ENCODE measurements at places on chromosomes 6 and 20. TPM values are rescaled to one million over a fixed set of nuclear protein-coding genes. Genes with fewer than 3 reads are reported as not detected.

Gene HM13
- total RNA-seq = 186 TPM

Gene OOEP
- not detected for total RNA-seq

Gene CST5
- not detected for total RNA-seq

DNA sequence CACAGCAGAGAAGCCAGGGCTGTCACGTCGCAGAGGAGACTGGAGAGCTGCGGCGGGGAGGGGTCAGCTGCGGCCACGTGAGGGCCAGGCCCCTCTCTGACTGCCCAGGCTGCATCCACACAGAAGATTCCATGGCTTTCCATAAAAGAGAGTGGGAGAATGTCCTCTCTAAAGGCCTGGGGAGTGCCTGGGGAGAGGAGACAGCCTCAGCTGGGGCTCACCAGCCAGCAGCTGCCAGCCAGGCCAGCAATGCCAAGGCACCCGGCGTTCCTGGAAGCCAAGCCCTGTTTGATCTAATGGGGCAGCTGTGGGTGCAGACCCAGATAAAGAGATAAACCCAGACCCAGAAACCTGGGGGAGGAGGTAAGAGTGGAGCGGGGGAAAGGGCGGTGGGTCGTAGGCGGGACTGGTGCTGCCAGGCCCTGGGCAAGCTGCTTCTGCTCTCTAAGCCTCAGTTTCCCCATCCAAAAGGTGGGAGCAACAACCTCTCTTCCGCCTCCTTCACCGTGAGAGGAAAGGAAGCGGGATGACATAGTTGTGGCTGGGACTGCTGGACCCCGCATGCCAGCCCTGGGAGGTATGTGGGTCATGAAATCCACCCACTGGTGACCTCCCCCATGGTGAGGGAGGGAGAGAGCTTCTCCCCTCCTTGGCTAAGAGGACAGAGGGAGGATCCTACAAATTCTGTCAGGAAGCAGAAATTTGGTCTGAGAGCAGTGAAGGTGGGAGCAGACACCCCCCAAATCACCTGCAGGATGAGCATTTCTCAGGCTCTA lies 3.1 kb upstream of the OSBPL2 start:
- no peak for DNase-seq

DNA sequence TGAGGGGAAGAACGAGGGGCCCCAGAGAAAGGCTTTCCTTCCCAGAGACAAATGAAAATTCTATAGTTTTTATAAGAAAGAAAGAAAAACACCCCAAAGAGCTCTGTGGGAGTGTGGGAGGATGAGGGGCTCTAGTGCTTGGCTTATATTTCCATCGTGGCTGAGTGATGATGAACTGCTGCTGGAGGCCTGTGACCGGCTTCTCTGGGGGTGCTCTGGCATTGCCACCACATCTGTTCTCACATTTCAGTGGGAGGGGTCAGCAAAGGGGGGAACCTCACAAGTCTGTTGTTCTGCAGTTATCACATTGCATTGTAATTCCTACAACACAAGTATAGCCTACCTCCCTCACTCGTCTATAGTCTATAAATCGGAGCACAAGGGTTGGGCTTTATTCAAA lies 67.6 kb upstream of the BACH2 start:
- no peak for DNase-seq

DNA sequence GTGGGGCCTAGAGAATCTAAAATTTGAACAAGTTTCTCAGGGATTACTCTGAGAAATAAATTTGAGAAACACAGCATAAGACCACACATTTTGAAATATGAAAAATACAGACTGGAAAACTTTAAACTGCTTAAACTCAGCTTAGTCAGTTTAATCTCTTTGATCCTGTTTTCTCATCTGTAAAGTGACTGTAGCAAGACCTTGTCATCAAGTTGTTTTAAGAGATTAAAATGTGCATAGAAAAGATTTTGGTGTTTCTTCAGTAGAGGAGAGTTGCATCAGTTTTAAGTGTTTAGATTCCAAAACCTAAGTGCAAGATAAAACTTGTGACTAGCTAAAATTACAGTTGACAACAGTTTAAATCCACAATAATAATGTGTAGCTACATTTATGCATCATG lies 8.1 kb upstream of the BCKDHB start:
- DNase-seq = no peak

GRCh38 chr6:138383776-138384175 lies 6.1 kb downstream of the SMIM28 start:
- no peak for DNase-seq

DNA sequence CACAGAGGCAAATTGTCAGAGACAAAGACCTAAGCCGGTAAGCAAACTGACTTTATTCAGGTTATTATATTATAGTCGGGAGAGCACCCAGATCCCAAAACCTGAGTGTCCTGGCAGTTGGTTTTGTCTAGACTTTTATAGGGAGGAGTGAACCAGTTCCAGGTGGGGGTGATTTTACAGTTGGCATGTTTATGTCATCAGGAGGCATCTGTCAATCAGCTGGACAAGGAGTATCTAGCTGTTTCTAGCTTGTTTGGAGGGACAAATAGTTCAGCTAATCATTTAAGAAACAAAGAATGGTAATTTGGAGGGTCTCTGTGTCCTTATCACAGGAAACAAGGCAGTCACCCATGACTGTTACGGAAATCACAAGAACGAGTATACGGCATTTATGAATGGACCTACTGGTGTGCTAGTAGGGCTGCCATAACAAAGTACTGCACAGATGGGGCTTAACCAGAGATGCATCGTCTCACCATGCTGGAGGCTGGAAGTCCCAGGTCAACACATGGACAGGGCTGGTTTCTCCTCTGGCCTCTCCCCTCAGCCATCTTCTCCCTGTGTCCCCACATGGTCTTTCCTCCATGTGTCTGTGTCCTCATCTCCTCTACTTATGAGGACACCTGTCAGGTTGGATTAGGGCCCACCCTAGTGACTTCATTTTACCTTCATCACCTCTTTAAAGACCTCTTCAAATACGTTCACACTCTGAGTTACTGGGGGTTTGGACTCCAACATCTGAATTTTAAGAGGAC lies 122.7 kb downstream of the LY86 start:
- no peak for DNase-seq

- no peak for DNase-seq
Observed at GRCh38 chr6:54632984-54633565, 213.5 kb upstream of the FAM83B start.

- no peak for DNase-seq
Observed at GRCh38 chr6:16914184-16914583, 152.9 kb upstream of the ATXN1 start.

DNA sequence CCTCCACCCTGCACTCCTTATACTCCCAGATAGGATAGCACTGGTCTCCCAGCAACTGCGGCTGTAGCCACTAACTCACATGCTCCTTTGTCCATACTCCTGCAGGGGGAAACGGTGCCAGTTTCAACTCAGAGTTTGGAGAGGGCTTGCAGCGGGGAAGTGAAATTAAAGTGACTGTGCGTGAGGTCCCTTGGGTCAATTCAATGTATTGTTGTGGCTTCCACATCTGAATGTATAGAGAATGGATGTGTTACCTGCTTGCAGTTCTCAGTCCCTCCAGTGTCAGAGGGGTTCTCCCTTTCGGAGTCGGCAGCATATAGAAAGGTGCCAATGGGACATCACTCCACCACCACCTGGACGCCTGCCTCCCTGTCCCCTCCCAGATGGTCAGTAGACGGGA lies 93.6 kb upstream of the CNKSR3 start:
- DNase-seq = no peak
